ENCODE measurements at places on chromosomes 5 and 9. TPM values are rescaled to one million over a fixed set of nuclear protein-coding genes. Genes with fewer than 3 reads are reported as not detected.

DBH gene
- not detected for total RNA-seq

ZDHHC11B gene
- total RNA-seq, result 0.87 TPM

CDK5RAP2 gene
- total RNA-seq, result 105 TPM

HMCN2 gene
- total RNA-seq, result not detected

FIBCD1 gene
- not detected for total RNA-seq

PLEKHG4B gene
- 0.10 TPM for total RNA-seq

AFAP1L1 gene
- total RNA-seq, result not detected

PCDHGA2 gene
- total RNA-seq, result not detected

DNA sequence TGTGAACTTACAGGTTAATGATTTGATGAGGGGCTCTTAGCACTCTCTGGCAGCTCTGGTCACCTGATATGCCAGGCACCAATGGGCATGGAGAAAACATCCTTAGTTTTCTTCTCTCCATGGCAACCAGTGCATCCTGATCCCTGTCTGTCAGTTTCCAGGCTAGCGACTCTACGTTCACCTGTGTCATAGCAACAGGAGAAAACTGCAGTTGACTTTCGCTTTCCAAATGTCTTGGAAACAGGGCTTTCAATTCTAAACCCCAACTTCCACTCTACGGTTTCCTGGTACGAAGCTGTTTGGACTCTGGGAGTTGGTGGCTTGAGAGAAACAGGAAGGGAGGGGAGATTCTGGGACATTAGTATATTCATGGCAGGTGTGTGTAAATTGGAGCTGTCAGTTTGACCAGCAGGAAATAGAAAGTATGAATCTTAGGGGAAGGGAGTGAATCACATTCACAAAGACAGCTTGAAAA lies 74.4 kb downstream of the SLC28A3 start:
- H3K4me1 ChIP-seq, result peaks cover 18% of the 10 kb centered on the region
- H3K27me3 ChIP-seq, result no peaks in the 10 kb centered on the region
- H3K27ac ChIP-seq, result peak overlapping the region; percentile 48
- no peaks in the 10 kb centered on the region for H3K36me3 ChIP-seq
- DNase-seq, result peak; percentile 45

GRCh38 chr5:77960863-77961396 lies 184.8 kb upstream of the TBCA start:
- peaks cover 33% of the 10 kb centered on the region for H3K27me3 ChIP-seq
- H3K36me3 ChIP-seq, result no peaks in the 10 kb centered on the region
- no peak overlapping the region for H3K4me3 ChIP-seq
- H3K27ac ChIP-seq, result no peak overlapping the region
- H3K4me1 ChIP-seq, result peaks cover 14% of the 10 kb centered on the region

DNA sequence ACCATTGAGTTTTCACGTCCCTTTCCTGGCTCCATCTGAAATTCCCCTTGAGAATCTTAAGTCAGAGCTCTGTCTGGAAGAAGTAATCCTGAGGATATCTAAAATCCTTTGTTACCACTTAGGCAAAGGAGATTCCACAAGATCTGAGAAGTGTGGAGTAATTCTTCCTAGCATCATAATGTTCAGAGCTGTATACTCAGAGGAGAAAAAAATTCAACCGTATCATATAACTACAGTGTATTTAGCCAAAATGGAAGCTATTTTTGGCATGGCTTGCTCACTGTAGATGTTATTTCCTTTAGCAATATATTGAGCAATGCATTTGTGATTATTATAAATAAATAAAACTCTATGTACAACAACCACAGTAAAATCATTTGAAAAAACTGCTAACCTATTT lies 1858.4 kb downstream of the EFNA5 start:
- no peak overlapping the region for H3K4me3 ChIP-seq
- no peaks in the 10 kb centered on the region for H3K27me3 ChIP-seq
- no peak for DNase-seq
- H3K36me3 ChIP-seq, result no peaks in the 10 kb centered on the region
- H3K27ac ChIP-seq, result no peak overlapping the region

GRCh38 chr5:78553580-78554353 lies 94.8 kb downstream of the LHFPL2 start:
- no peak overlapping the region for H3K4me3 ChIP-seq
- no peaks in the 10 kb centered on the region for H3K36me3 ChIP-seq
- H3K27me3 ChIP-seq, result peaks cover 11% of the 10 kb centered on the region
- no peak overlapping the region for H3K27ac ChIP-seq
- no peak for DNase-seq

- H3K4me1 ChIP-seq, result peaks cover 21% of the 10 kb centered on the region
- H3K36me3 ChIP-seq, result no peaks in the 10 kb centered on the region
- peaks cover 76% of the 10 kb centered on the region for H3K27me3 ChIP-seq
- no peak for DNase-seq
- peak overlapping the region; percentile 31 for H3K27ac ChIP-seq
- no peak overlapping the region for H3K4me3 ChIP-seq
Observed at GRCh38 chr5:73450137-73450536, 1.6 kb upstream of the FOXD1 start.

DNA sequence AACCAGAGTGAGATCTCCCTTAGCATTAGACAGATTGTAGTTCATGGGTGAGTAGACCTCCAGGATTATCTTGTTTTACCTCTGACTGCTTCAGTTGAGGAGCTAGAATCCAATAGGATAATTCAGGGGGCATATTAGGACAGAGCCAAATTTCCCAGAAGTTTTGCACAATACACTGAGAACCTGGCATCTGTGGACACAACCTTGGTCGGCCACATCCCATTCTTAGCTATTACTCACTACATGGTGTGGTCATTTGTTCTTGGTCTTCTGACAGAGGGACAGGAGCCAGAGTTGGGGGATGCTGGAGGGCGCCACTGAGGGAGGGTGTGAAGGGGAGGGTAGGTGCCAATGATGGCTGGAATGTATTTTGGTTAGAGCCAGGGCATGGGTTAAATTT lies 66.6 kb downstream of the NPR3 start:
- no peak overlapping the region for H3K4me3 ChIP-seq
- H3K27ac ChIP-seq, result no peak overlapping the region
- H3K27me3 ChIP-seq, result peaks cover 2% of the 10 kb centered on the region
- no peaks in the 10 kb centered on the region for H3K36me3 ChIP-seq
- DNase-seq, result no peak
- no peaks in the 10 kb centered on the region for H3K4me1 ChIP-seq

GRCh38 chr5:74461251-74461650 lies 179.3 kb downstream of the ENC1 start:
- H3K4me1 ChIP-seq, result no peaks in the 10 kb centered on the region
- no peak overlapping the region for H3K4me3 ChIP-seq
- no peak overlapping the region for H3K27ac ChIP-seq
- no peaks in the 10 kb centered on the region for H3K36me3 ChIP-seq
- DNase-seq, result no peak

DNA sequence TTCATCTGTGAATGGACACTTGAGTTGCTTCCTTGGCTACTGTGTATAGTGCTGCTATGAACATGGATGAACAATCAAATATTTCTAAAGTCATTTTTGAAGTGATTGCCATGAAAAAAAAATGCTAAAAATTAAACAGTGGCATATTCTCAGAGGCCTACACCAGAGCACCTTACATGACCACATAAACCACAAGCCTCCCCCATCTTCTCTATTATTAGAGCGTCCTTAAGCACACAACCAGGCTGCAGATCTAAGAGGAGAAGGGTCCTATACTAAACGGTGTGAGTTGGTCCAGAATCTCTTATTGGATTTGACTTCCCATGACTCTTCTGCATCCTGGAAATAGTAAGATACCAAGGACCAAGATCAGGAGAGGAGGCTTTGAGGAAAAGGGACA lies 34.3 kb downstream of the PCA3 start:
- no peak overlapping the region for H3K4me3 ChIP-seq
- peaks cover 6% of the 10 kb centered on the region for H3K27me3 ChIP-seq
- DNase-seq, result no peak
- H3K27ac ChIP-seq, result no peak overlapping the region
- no peaks in the 10 kb centered on the region for H3K36me3 ChIP-seq
- H3K4me1 ChIP-seq, result no peaks in the 10 kb centered on the region

GRCh38 chr5:166074582-166075481 lies 2216.6 kb upstream of the WWC1 start:
- no peaks in the 10 kb centered on the region for H3K36me3 ChIP-seq
- no peaks in the 10 kb centered on the region for H3K4me1 ChIP-seq

- DNase-seq, result no peak
- H3K27ac ChIP-seq, result no peak overlapping the region
- no peaks in the 10 kb centered on the region for H3K36me3 ChIP-seq
- H3K27me3 ChIP-seq, result peaks cover 11% of the 10 kb centered on the region
- H3K4me3 ChIP-seq, result no peak overlapping the region
Observed at GRCh38 chr9:121807823-121808278, 156.4 kb downstream of the DAB2IP start.

GRCh38 chr5:74341221-74341620 lies 299.3 kb downstream of the ENC1 start:
- no peak overlapping the region for H3K27ac ChIP-seq
- H3K4me3 ChIP-seq, result no peak overlapping the region
- DNase-seq, result no peak
- H3K27me3 ChIP-seq, result peaks cover 9% of the 10 kb centered on the region

GRCh38 chr5:158600679-158601078 lies 499.0 kb downstream of the EBF1 start:
- H3K27me3 ChIP-seq, result no peaks in the 10 kb centered on the region
- H3K4me3 ChIP-seq, result no peak overlapping the region
- H3K27ac ChIP-seq, result no peak overlapping the region
- H3K4me1 ChIP-seq, result no peaks in the 10 kb centered on the region

- peaks cover 63% of the 10 kb centered on the region for H3K4me1 ChIP-seq
- peak; percentile 76 for DNase-seq
- no peaks in the 10 kb centered on the region for H3K27me3 ChIP-seq
Observed at GRCh38 chr9:136532799-136533774, 12.8 kb downstream of the NOTCH1 start.

- H3K27me3 ChIP-seq, result no peaks in the 10 kb centered on the region
- DNase-seq, result no peak
- H3K4me1 ChIP-seq, result no peaks in the 10 kb centered on the region
- no peak overlapping the region for H3K27ac ChIP-seq
- no peak overlapping the region for H3K4me3 ChIP-seq
- H3K36me3 ChIP-seq, result no peaks in the 10 kb centered on the region
Observed at GRCh38 chr9:131950487-131950886, 129.2 kb downstream of the MED27 start.

- peaks cover 53% of the 10 kb centered on the region for H3K27me3 ChIP-seq
- DNase-seq, result no peak
- no peaks in the 10 kb centered on the region for H3K36me3 ChIP-seq
- H3K4me3 ChIP-seq, result peak within 1 kb of the TSS; percentile 47
Observed at GRCh38 chr5:81393783-81394718, at the start of gene ACOT12. ACOT12 (minus strand) TSS chr5:81394134; CDS start chr5:81394114, 20 bp downstream.

DNA sequence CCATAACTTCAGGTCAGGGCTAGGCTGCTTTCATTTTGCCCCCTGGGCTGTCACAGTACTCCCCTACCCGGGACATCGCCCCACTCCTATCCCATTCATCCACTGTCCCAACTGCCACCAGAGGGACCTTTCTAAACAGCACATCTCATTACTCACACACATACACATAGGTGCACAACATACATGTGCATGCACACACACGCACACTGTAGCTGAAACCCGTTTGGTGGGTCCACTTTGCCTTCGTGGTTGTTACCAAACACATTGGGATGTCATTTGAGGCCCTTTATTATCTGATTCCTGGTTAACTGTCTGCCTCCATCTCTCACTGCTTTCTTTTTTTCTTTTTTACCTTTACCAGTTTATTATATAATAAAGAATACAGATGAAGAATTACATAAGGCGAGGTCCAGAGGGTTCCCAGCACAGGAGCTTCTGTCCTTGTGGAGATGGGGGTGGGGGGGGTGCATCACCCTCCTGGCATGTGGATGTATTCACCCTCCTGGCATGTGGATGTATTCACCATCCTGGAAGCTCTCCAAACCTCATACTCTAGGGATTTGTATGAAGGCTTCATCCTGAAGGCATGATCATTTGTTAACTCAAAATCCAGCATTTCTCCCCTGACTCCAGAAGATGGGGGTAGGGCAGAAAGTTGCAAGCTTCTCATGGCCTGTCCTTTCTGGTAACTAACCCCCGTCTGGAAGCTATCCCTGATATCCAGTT lies 186.0 kb downstream of the GOLPH3 start:
- H3K4me1 ChIP-seq, result no peaks in the 10 kb centered on the region
- no peak overlapping the region for H3K27ac ChIP-seq
- no peaks in the 10 kb centered on the region for H3K36me3 ChIP-seq
- no peak for DNase-seq
- H3K27me3 ChIP-seq, result no peaks in the 10 kb centered on the region

DNA sequence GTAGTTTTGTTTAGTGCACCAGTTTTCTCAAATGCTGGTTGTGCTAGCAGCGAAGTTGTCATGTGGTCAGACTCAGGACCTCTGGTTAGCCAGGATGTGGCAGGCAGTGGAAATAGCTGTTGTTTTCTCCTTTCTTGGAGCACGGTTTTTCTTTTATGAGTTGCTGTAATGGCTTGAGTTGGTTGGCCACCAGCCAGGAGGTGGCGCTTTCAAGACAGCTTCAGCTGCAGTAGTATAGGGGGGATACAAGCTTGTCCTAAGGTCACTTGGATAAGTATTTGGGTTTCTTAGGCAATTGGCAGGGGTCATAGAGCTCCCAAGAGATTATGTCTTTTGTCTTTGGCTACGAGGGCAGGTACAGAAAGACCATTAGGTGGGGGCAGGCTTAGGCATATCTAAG lies 274.2 kb upstream of the TARS1 start:
- H3K27ac ChIP-seq, result no peak overlapping the region
- H3K4me1 ChIP-seq, result no peaks in the 10 kb centered on the region
- no peak for DNase-seq

- no peak for DNase-seq
- no peak overlapping the region for H3K4me3 ChIP-seq
- peak overlapping the region; percentile 31 for H3K27ac ChIP-seq
- H3K27me3 ChIP-seq, result peaks cover 9% of the 10 kb centered on the region
- no peaks in the 10 kb centered on the region for H3K36me3 ChIP-seq
Observed at GRCh38 chr5:178068293-178068692, 45.0 kb upstream of the N4BP3 start.

GRCh38 chr9:99038484-99038820 lies 66.5 kb upstream of the TGFBR1 start:
- no peak overlapping the region for H3K4me3 ChIP-seq
- no peak overlapping the region for H3K27ac ChIP-seq

DNA sequence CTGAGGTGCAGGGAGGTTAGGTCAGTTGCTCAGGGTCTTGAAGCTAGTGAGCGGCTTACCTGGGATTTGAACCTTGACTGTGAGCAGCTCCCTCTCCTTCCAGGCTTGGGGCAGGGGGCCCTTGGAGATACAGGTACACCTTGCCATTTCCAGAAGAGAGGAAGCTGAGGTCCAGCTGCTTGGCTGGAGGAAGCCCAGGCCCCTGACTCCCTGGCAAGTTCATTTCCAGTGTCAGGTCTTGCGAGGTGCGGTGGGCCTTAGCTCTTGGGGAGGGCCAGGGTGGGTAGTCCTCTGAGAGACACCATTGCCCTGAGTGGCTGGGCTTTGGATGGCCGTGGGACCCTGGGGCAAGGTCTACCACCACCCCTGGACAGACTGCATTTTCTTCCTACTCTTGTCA lies 9.3 kb downstream of the PPARGC1B start:
- no peak overlapping the region for H3K4me3 ChIP-seq
- no peaks in the 10 kb centered on the region for H3K4me1 ChIP-seq
- H3K27me3 ChIP-seq, result no peaks in the 10 kb centered on the region
- H3K27ac ChIP-seq, result no peak overlapping the region
- no peaks in the 10 kb centered on the region for H3K36me3 ChIP-seq

- no peak for DNase-seq
- H3K4me3 ChIP-seq, result no peak overlapping the region
- peaks cover 5% of the 10 kb centered on the region for H3K27me3 ChIP-seq
- H3K4me1 ChIP-seq, result no peaks in the 10 kb centered on the region
- no peaks in the 10 kb centered on the region for H3K36me3 ChIP-seq
- H3K27ac ChIP-seq, result no peak overlapping the region
Observed at GRCh38 chr5:6135977-6136376, 242.4 kb downstream of the MED10 start.

All from activated CD4-positive, alpha-beta T cell treated with anti-CD3 and anti-CD28 coated beads, Interleukin-2, amount 10 ng/mL, durations not matched to agents 7 days and 5 days (primary cell).